Activated CD8-positive, alpha-beta memory T cell treated with anti-CD3 and anti-CD28 coated beads for 4 hours (primary cell): ENCODE measurements at places on chromosomes 16 and 17.
A peak's percentile ranks its signal among the peaks of the same experiment; 100 is the strongest.

- DNase-seq = no peak
Observed at GRCh38 chr17:29165800-29166506, 14.2 kb downstream of the MYO18A start.

- DNase-seq = no peak
Observed at GRCh38 chr17:56231693-56232092, 78.4 kb downstream of the ANKFN1 start.

GRCh38 chr17:7479213-7480088, at the start of gene ZBTB4:
ZBTB4 (minus strand) TSS chr17:7479631; CDS start chr17:7466801, 12,830 bp downstream.
- no peak for DNase-seq

DNA sequence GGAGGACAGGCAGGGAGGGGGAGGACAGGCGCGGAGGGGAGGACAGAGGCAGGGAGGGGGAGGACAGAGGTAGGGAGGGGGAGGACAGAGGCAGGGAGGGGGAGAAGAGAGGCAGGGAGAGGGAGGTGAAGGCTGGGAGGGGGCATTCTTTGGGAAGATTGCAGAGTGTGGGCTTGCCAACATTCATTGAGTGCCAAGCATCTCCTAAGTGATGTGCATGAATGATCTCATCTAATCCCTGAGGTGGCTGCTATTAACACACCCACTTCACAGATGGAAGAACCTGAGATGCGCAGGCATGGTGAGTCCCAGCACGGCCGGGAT, 58.3 kb downstream of the NT5M start:
- DNase-seq = no peak

DNA sequence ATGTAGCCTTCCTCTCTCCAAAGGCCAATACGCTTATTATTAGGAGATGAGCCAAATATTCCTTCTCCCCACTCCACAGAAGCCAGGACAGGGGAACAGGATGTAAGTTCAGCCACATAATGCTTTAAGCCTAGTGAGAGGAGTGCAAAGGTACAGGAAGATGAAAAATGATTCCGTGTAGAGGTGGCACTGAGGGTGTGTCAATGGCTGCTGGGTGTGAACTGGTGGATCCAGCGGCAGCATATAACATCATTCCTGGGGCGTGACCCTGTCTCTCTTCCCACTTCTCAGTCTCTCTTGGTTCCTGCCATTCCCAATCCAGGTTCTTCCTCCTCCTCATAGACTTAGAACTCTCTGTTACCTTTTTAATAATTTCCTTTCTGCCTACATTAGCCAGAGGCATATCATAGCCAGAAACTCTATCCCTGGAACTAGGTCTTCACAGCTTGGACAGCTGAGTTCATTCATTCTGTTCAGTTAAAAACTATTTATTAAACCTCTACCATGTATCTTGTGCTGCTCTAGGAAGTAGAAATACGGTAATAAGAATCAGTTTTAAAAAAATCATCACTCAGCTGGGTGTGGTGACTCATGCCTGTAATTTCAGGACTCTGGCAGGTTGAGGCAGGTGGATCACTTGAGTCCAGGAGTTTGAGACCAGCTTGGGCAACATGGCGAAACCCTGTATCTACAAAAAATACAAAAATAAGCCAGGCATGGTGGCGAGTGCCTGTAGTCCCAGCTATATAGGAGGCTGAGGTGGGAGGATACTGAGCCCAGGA, 58.0 kb upstream of the FAM20A start:
- no peak for DNase-seq

DNA sequence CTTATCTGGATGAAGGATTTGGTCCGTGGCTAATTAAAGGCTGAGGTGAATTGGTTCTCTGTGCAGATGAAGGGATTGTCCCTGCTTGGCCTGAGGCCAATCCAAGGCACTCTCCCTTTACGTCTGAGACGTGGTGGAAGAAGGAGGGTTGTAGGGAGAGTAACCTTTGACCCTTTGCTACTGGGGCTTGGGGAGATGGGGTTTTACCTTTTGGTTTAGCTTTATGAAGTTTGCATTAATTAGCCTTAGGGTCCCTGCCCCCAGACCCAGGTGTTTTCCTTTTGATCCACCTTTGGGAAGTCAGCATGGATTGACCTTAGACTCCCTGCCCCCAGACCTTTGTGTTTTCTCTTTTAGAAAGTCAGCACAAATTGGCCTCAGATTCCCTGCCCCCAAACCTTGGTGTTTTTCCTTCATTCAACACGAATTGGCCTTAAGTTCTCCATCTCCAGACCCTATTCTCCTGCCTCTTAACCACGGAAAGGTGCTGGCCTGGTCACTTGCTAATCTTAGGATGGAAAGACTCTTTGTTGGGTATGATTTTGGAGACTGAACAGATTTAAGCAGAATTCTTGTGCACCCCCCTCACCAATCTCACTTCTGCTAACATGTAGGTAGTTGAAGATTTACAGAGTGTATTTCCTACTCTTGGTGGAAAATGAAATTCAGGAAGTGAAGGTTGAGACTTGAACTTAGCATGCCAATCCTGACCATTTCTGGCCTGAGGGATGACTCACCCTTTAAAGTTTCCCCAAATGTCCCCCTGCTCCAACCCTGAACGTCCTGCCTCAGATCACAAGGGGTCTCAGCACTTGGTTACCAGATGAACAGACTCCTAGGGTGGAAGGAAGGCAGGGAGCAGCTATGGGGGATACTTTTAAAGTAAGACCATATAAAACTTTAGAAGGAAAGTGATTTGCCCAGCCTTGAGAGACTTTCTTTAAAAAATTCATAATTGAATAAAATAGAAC, 23.1 kb upstream of the MMD start:
- DNase-seq = no peak

DNA sequence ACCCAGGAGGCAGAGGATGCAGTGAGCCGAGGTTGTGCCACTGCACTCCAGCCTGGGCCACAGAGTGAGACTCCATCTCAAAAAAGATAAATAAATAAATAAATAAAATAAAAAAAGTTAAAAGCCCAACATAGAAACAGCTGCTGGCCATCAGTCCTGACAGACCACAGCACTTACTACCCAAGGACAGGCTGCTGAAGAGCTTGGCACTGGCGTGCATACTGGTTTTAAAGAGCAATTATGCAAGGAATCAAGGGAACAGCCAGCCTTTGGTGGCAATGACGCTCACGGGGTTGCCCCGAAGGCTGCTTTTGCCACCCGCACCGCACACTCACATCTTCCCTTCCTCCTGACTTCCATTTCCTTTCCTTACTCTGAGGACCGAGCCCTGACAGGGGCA, 4.2 kb downstream of the PLD6 start:
- no peak for DNase-seq

DNA sequence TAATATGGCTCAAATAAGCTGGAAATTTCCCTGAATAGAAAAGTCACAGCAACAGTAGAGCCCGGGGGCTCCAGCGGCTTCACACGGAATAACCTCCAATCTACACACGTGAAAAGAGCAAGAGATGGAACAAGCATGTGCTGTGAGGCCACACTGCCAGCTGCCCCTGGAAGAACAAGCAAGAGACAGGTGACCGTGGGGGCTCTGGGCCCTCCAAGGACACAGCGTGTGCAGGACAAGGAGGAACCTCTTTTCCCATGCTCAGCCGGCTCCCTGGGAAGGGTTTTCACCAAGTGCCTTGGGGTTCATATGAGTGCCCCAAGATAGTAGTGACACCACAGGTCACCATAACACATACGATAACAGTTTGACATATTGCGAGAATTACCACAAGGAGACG, 110.2 kb upstream of the ZNF750 start:
- DNase-seq = no peak

GRCh38 chr16:57504001-57504400, 17.7 kb upstream of the DOK4 start:
- no peak for DNase-seq

DNA sequence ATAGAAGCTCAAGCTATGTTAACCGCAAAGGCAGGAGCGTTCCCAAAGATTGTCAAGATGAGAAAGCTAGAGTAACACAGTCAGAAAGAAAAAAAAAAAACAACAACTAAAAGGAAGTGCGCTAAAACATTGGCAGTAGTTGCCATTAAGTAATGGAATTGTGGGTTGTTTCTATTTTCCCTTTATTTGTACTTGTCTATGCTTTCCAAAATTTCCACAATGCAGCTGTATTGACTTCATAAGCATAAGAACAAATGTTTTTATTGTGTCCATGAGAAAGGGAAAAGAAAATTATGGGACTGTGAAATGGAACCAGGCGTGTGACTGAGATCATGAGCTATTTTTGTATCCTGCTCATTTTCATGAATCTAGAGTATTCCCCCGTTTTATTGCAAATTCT, 153.4 kb downstream of the TMEM114 start:
- DNase-seq = no peak

DNA sequence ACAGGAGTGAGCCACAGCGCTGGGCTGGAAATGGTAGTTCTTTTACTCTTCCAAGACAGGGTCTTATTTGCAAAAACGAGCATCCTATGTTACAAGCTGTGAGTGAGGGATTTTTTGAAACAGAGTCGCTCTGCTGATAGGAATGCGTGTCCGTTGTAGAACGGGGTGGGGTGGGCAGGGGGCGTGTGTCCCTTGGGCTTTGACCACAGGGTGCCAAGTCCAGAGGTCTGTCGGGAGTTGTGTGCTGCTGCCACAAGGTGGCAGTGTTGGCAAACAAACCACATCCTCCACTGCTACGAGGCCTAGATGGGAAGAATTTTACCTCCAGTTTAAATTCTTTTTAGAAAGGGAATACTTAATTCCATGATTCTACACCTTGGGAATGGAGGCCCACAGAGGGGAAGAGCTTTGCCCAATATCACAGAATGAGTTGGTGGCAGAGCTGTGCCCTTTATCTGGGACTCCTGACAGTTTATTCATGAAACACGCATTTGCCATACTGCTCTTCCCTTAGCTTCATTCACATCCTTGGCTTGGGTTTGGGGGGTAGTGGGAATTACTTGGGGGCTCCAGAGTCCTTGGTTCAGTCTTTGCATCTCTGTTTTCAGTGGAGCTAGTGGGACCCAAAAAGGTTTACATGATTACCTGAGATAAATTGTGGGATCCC, 30.6 kb upstream of the ETV4 start:
- DNase-seq = peak; percentile 24
